Airway epithelial cell (primary cell): ENCODE measurements at places on chromosomes 4 and X. TPM values are rescaled to one million over a fixed set of nuclear protein-coding genes. Genes with fewer than 3 reads are reported as not detected.

The KLHL5 gene
- 43.9 and 44.2 TPM in 2 replicates for total RNA-seq

The DGAT2L6 gene
- not detected in 2 replicates for total RNA-seq

The SPANXD gene
- total RNA-seq: not detected in 2 replicates

The YY2 gene
- total RNA-seq: 0.74 and 0.78 TPM in 2 replicates

The SYP gene
- total RNA-seq: 0.14 and 0.51 TPM in 2 replicates

The GLUD2 gene
- 0.14 and 0.33 TPM in 2 replicates for total RNA-seq

The TMPRSS11F gene
- 1.9 and 2.8 TPM in 2 replicates for total RNA-seq

The BRS3 gene
- total RNA-seq: not detected in 2 replicates

The HSFX4 gene
- total RNA-seq: not detected in 2 replicates

The MAN2B2 gene
- 10.0 and 17.7 TPM in 2 replicates for total RNA-seq

The GPC3 gene
- 6.9 and 8.7 TPM in 2 replicates for total RNA-seq

The AFF2 gene
- 0.07 and 0.37 TPM in 2 replicates for total RNA-seq

The PTCHD1 gene
- total RNA-seq: not detected in 2 replicates

The H2BW2 gene
- not detected in 2 replicates for total RNA-seq

The PGAM4 gene
- total RNA-seq: not detected in 2 replicates

The MAGEC3 gene
- total RNA-seq: not detected in 2 replicates

The KDR gene
- total RNA-seq: 0.35 TPM in 1 of 2 replicates, not detected in the other

The PABPC4L gene
- total RNA-seq: 0.37 and 1.2 TPM in 2 replicates

The ETDB gene
- total RNA-seq: not detected in 2 replicates

The PRR32 gene
- total RNA-seq: not detected in 2 replicates

The F11 gene
- total RNA-seq: not detected in 2 replicates

The WNK3 gene
- total RNA-seq: 0.37 and 0.92 TPM in 2 replicates

The MTMR8 gene
- 0.49 TPM in 1 of 2 replicates, not detected in the other for total RNA-seq

The CNKSR2 gene
- total RNA-seq: 0.49 and 3.3 TPM in 2 replicates

The FAM241A gene
- total RNA-seq: 1.4 and 2.4 TPM in 2 replicates

The GATA1 gene
- not detected in 2 replicates for total RNA-seq

The RNF212 gene
- 0.35 TPM in 1 of 2 replicates, not detected in the other for total RNA-seq

The SULT1B1 gene
- 0.05 and 0.28 TPM in 2 replicates for total RNA-seq

The ACOX3 gene
- 30.1 and 35.8 TPM in 2 replicates for total RNA-seq

The TRIM61 gene
- 0.79 and 1.2 TPM in 2 replicates for total RNA-seq

The ERAS gene
- not detected in 2 replicates for total RNA-seq

The WAS gene
- 0.14 and 0.21 TPM in 2 replicates for total RNA-seq

The NLGN3 gene
- 0.07 TPM in 1 of 2 replicates, not detected in the other for total RNA-seq

The HSD17B13 gene
- not detected in 2 replicates for total RNA-seq

The GPRASP1 gene
- total RNA-seq: 0.14 and 1.1 TPM in 2 replicates

The SRPX gene
- total RNA-seq: 11.2 and 13.6 TPM in 2 replicates

The FRAS1 gene
- total RNA-seq: 4.5 and 8.8 TPM in 2 replicates

The UCP1 gene
- total RNA-seq: not detected in 2 replicates

The ARMCX2 gene
- 20.0 and 25.5 TPM in 2 replicates for total RNA-seq

The UGT2B7 gene
- 0.78 and 2.7 TPM in 2 replicates for total RNA-seq

The DDIT4L gene
- 0.07 and 0.14 TPM in 2 replicates for total RNA-seq

The ATP2B3 gene
- not detected in 2 replicates for total RNA-seq

The ANXA10 gene
- total RNA-seq: 0.56 TPM in 1 of 2 replicates, not detected in the other

The VGLL1 gene
- 6.8 and 10.7 TPM in 2 replicates for total RNA-seq

The FATE1 gene
- total RNA-seq: not detected in 2 replicates

The CENPVL2 gene
- total RNA-seq: not detected in 2 replicates

The TNMD gene
- total RNA-seq: not detected in 2 replicates

The NMU gene
- 28.1 and 29.0 TPM in 2 replicates for total RNA-seq

The STS gene
- 0.84 and 1.5 TPM in 2 replicates for total RNA-seq

The P2RY10 gene
- not detected in 2 replicates for total RNA-seq

The PPARGC1A gene
- total RNA-seq: 0.42 and 1.1 TPM in 2 replicates

The SUPT20HL1 gene
- not detected in 2 replicates for total RNA-seq

The OPN1LW gene
- total RNA-seq: not detected in 2 replicates

The KCNIP4 gene
- total RNA-seq: not detected in 2 replicates

The SORBS2 gene
- 6.3 and 17.7 TPM in 2 replicates for total RNA-seq

The SPCS3 gene
- 64.8 and 78.9 TPM in 2 replicates for total RNA-seq
